ENCODE measurements at places on chromosomes 4 and X.
A peak's percentile ranks its signal among the peaks of the same experiment; 100 is the strongest.

DNA sequence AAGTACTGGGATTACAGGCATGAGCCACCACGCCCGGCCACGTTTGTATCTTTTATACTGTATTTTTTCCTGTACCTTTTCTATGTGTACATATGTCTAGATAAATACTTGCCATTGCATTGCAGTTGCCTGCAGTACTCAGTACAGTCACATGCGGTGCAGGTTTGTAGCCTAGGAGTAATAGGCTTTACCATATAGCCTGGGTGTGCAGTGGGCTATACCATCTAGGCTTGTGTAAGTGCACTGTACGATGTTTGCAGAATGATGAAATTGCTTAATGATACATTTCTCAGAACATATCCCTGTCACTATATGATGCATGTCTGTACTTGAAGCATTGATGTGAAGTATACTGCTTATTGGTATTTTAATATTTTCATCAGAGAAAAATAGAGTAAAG is 115.4 kb upstream of the PUDP start:
- DNase-seq: no peak

- no peak for DNase-seq
Observed at GRCh38 chrX:119497185-119497584, 28.9 kb downstream of the SLC25A5 start.

DNA sequence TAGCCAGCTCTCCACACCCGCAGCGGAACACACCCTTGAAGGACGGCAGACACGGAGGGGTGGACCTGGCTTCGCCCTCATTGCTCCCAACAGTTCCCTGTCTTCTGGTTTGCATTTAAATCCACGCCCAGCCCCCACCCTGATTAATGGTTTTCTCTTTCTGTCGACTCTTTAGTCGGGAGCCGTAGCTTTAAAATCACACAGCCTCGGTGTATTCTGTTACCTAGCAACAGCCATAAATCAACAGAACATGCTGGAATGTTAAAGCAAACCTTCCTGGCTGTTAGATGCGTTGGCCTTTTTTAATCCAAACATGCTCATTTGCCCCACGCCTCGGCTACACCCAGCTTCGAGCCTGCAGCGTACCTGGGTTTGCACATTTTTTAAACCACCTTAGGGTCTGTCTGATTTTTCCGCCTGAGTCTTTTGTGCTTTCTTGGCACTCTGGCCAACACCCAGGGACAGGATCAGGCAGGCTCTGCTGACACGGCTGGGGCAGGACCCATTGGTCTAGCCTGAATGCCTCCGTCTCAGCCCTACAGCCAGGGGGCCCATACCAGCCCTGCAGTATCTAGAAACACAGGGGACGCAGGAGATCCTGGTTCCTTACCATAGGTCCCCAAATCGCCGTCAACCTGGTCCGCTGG is 21.4 kb upstream of the PPP2R2C start:
- DNase-seq: peak; percentile 16

- DNase-seq: no peak
Observed at GRCh38 chr4:40995850-40996249, 218.5 kb downstream of the APBB2 start.

GRCh38 chr4:183989931-183990330 is 84.8 kb downstream of the STOX2 start:
- no peak for DNase-seq

DNA sequence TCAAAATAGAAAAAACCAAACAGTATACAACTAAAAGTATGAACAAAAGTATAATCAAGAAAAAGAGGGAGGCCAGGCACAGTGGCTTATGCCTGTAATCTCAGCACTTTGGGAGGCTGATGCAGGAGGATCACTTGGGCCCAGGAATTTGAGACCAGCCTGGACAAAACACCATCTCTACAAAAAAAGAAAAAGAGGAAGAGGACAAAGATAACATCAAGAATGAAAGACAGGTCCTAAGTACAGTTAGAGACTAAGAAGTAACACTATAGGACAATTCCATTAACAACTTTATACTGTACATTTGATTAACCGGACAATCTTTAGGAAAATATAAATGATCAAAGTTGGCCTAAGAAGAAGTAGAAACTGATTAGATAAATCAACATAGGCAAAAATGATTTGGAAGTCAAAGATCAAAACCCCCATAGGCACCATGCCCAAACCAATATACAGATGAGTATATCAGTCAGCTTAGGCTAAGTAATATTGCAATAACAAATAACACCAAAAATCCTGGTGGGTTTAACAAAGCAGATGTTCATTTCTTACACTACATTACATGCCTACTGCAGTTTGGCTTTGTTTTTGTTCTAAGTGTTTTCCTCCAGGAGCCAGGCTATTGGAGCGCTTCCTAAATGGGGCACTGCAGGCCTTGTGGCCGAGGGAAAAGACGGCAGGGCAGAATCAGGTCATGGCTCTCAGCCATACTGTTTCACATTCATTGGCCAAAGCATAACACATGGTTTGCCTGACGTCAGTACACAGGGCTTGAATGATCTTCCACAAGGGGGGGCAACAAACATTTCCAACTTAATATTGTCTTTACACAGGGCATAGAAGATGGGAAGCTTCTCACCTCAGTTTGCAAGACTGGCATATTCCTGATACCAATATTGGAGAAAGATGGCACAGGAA is 42.2 kb upstream of the HGFAC start:
- peak; percentile 16 for DNase-seq
